ENCODE measurements at places on chromosomes 13 and 19.

GRCh38 chr19:39110263-39110967 is 15.2 kb upstream of the PAK4 start:
- peak; percentile 82 for DNase-seq

GRCh38 chr13:39208636-39209035 is 170.4 kb downstream of the NHLRC3 start:
- DNase-seq, result no peak

DNA sequence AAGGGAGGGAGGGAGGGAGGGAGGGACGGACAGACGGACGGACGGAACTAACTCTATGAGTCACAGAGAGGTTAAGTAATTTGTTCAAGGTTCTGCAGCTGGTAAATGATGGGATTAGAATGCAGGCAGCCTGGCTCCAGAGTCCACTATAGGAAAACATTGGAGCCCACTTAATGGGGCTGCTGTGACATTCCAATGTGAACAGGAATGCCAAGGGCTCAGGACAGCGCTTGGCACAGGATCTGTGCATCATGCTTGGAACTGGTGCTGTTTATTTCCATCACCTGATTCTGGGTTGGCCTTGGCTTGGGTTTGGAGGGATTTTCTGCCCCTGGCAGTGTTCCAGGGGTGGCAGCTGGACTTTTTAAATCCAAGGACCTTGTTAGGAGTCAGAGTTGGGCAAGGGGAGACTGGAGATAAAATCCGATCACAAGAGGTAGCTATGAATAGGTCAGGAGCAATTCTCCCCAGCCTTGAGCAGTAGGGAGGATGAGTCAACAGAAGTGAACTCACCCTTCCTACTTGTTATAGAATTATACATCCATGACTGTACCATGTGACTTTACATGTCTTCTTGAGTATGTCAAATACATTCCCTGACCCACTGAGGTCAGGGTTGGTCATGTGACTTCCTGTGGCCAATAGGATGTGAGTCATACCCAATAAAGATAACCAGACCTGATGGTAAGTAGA is 7.8 kb upstream of the HIF3A start:
- DNase-seq, result no peak

- DNase-seq, result no peak
Observed at GRCh38 chr13:48161530-48162179, 66.8 kb upstream of the MED4 start.

GRCh38 chr19:2561895-2562294 is 86.0 kb downstream of the GADD45B start:
- peak; percentile 58 for DNase-seq

GRCh38 chr13:98514288-98514687 is 62.6 kb downstream of the STK24 start:
- DNase-seq, result no peak

GRCh38 chr13:45296259-45296658 is 44.7 kb downstream of the TPT1 start:
- DNase-seq, result no peak

DNA sequence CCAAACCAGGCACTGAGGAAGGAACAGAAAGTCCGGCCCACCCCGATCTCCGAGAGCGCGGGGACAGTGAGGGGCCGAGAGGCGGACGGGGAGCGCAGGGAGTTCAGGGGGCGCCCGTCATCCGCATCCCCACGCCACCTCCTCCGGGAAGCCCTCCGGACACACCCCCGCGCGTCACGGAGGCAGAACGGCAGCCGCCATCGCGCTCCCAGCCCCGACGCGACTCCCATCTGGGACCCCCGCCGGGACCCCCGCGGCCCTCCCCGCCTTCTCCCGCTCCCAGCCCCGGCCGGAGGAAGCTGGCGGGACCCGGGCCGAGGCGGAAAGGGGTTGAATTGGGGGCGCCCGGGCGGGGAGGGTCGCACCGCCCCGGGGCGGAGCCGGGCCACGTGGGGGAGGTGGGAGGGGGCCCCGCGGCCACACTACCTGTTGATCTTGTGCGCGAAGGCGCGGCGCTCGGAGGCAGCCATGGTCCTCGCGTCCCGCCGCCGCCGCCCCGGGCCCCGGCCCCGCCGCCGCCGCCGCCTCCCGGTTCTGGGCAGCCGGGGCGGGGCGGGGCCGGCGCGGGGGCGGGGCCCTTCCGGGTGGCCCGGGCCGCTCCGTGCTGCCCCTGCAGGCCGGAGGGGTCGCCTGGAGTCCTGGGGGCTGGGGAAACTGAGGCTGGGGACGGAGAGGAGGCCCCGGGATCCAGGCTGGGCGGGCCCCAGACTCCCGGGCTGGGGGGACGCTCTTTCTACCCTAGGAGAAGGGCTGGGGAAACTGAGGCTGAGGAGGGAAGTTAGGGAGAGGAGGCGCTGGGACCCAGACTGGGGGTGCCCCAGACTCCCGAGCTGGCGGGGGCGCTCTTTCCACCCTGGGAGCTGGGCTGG is at the start of gene DOCK6:
Gene DOCK6 (minus strand): TSS at position 554 of the 869 bp plus-strand sequence. CDS start 84 bp downstream, at position 470.
- no peak for DNase-seq

DNA sequence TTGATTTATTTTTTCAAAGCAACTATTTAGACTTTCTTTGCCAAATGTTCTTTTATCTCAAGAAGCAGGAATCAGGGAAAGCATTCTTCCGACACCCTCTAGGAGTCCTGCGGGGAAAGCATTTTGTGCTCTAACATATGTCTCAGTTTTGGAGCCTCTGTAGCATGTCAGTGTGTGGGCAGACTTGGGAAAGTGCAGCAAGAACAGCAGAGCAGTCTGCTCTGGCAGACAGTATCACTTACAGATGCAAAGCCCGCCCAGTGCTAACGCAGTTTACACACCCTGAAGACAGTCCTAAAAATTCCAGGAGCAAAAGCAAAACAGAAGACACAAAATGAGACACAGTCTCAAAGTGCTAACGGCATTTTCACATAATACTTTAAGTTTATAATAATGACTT is 393.5 kb downstream of the KLF12 start:
- DNase-seq, result no peak

DNA sequence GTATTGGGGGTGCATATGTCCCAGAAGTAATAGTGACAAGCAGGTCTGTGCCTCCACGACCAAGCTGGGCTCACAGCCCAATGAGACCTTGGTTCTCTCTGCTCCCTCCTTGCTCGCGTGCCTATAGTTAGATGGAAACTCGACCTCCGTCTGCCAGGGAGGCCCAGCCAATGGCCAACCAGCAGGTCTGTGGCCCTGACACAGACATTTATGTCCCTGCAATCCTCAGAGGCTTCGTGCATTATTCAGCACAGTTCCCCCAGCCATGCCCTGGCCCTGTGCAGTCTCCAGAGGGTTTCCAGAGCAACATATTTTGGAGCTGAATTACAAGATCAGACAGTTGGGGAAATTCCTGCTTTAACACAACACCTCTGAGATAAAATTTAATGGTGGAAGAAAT is 105.1 kb downstream of the UQCRFS1 start:
- no peak for DNase-seq

DNA sequence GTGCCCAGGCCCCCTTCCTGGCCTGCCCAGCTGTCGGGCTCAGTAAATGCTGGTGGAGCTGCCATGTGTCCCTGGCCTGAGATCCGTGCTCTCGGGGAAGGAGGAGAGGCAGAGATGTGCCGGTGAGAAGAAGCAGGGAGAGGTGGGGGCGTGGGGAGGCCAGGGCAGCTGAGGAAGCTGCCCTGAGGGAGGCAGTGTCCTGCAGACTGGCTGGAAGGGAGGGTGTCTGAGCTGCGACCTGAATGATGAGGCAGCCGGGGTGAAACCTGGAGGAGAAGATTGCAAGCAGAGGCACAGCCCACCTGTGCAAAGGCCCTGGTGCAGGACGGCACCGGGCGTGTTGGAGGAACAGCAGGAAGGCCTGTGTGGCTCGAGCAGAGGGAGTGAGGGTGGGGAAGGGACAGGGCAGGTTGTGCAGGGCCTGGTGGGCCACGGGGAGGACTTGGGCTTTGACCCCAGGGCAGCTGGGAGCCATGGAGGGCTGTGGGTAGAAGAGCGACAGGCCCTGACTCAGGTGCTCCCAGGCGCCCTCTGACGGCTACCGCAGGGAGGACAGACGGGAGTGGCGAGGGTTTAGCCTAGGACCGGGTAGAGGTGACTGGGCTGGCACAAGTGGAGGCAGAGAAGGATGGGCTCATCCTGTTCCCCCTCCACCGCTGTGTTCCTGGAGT is 14.0 kb upstream of the CELF5 start:
- peak; percentile 77 for DNase-seq

GRCh38 chr13:34747507-34747906 is 194.6 kb upstream of the NBEA start:
- no peak for DNase-seq

- peak; percentile 15 for DNase-seq
Observed at GRCh38 chr19:13428352-13428751, 77.9 kb downstream of the CACNA1A start.

- no peak for DNase-seq
Observed at GRCh38 chr19:45824041-45824471, 8.9 kb upstream of the RSPH6A start.

DNA sequence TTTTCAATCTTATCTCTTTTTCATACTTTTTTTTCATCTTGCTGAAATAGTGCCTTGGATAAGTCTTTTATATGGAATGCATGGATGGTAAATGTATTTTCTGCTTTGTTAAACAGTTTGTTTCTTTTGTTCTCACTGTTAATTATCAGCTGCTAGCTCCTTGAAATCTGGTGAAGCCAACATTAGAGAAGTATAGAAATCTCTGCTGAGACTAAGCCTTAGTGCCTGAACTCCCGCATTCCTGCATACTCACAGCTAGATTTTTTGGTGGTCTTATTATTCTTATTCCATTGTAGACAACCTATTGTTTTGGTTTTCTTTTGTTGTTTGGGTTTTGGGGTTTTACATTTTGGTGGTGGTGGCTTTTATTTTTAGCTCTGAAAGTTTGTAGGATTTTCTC is 48.4 kb downstream of the DNAJC15 start:
- no peak for DNase-seq
